ENCODE measurements at places on chromosomes 4 and X.

- no peak for DNase-seq
Observed at GRCh38 chrX:112734290-112734689, 54.6 kb upstream of the LHFPL1 start.

- DNase-seq: no peak
Observed at GRCh38 chr4:79015411-79015810, 76.2 kb upstream of the PAQR3 start.

DNA sequence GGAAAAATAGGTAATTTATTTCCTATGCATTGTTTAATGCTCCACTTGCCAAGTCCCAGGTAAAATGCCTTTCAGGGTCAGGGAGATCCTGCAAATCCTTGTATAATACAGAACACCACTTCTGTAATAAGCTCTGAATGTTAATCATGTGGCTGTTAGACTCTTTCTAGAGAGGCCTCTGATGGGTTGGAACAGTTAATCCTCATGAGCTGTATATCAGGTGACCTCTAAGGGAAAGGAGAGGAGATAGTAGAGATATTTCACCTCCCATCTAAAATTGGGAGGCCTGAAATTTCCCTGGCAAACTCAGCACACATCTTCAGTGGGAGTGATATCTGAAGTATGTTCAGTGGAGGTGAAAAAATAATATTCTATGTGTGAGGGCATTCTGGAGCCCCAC, 210.6 kb upstream of the WDFY3 start:
- no peak for DNase-seq

DNA sequence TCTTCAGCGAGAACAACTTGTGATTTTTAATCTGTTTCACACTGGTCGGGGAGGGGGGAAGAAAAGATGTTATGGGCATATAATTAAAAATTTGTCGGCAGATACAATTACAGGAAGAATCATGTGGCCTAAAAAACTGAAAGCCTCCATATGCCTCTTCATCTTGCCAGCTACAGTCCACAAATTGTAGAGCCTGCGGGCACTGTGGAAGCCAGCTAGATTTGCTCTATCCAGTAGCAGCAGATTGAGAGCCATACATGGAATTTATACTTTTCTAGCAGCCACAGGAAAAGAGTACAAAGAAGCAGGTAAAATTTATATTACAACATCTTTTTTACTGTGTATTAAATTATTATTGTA, 147.3 kb downstream of the TBL1X start:
- no peak for DNase-seq
